MCF 10A (cell line): ENCODE measurements at places on chromosomes 16 and 17. TPM values are rescaled to one million over a fixed set of nuclear protein-coding genes. Genes with fewer than 3 reads are reported as not detected.
A peak's percentile ranks its signal among the peaks of the same experiment; 100 is the strongest.

- peak overlapping the region; percentile 80 for H3K27ac ChIP-seq
- peaks cover 9% of the 10 kb centered on the region for H3K4me1 ChIP-seq
- H3K4me3 ChIP-seq, result no peak overlapping the region
- no peaks in the 10 kb centered on the region for H3K36me3 ChIP-seq
Measured at GRCh38 chr16:48511071-48511540, 98.9 kb downstream of the N4BP1 start.

GRCh38 chr17:68398691-68399637, 58.3 kb downstream of the WIPI1 start:
- H3K4me3 ChIP-seq, result no peak overlapping the region
- H3K36me3 ChIP-seq, result no peaks in the 10 kb centered on the region
- no peak overlapping the region for H3K27ac ChIP-seq

DNA sequence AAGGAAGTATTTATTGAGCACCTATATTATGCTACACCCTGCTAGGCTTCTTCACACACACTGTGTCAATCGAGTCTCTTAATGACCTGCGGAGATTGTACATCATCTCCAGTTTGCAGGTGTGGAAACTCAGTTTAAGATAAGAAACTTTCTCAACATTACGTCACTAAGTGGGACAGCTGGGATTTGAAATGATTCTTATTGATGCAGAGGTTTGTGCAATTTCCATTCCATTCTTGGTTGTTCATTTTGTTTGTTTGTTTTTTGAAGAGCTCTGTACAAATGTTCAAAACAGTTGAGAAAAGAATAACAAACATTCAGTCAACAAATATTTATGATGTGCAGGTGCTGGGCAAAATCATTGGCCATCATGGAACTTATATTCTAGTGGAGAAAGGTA, 84.8 kb downstream of the MAP2K6 start:
- DNase-seq, result no peak
- peaks cover 21% of the 10 kb centered on the region for H3K4me1 ChIP-seq
- no peak overlapping the region for H3K4me3 ChIP-seq
- H3K27ac ChIP-seq, result no peak overlapping the region
- no peaks in the 10 kb centered on the region for H3K36me3 ChIP-seq
- no peaks in the 10 kb centered on the region for H3K27me3 ChIP-seq

DNA sequence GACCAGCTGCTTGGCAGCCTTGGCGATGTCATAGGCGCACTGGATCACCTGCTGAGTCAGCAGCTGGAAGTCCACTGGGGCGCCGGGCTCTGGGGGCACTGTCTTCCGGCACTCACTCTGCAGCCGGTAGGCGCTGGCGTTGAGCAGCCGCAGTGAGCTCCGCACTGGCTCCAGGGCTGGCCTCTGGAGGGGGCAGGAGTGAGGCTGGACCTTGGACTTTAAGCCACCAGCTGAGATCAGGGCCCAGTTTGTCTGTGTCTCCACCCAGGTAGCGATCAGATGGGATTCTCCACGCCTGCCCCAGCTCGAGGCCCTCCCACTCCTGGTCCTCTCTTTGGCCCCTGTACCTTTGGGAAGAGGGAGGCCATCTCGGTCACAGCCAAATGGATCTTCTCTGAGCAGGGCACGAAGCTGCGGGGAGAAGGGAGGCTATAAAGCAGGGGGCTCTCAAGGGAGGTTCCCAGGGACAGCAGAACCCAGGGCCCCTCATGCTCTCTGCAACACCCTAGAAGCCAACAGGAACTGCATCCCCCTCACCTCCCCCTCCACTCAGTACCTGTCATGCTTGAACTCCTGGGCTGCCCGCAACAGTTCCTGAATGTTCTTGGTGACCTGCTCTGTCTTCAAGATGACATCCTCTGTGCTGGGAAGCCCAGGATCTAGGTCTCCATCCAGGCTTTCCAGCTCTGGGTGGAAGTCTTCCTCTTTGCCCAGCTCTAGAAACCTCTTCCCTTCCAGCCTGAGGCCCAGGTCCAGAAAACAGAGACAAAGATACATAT, 6.4 kb downstream of the TP53I13 start:
- no peaks in the 10 kb centered on the region for H3K27me3 ChIP-seq
- peaks cover 18% of the 10 kb centered on the region for H3K4me1 ChIP-seq
- H3K27ac ChIP-seq, result no peak overlapping the region
- H3K36me3 ChIP-seq, result peaks cover 43% of the 10 kb centered on the region
- DNase-seq, result no peak

Gene ICAM2
- 0.34 TPM in 1 of 2 replicates, not detected in the other for total RNA-seq

GRCh38 chr17:12068946-12069345, 48.3 kb downstream of the MAP2K4 start:
- no peaks in the 10 kb centered on the region for H3K4me1 ChIP-seq
- DNase-seq, result no peak
- H3K4me3 ChIP-seq, result no peak overlapping the region

Gene C16orf89
- not detected in 2 replicates for total RNA-seq

- peaks cover 37% of the 10 kb centered on the region for H3K27me3 ChIP-seq
- H3K4me1 ChIP-seq, result no peaks in the 10 kb centered on the region
- no peak overlapping the region for H3K27ac ChIP-seq
- no peak overlapping the region for H3K4me3 ChIP-seq
- DNase-seq, result no peak
Measured at GRCh38 chr16:3080024-3080423, 14.6 kb downstream of the IL32 start.

Gene ALOX12B
- total RNA-seq, result 1.3 TPM in 1 of 2 replicates, not detected in the other

DNA sequence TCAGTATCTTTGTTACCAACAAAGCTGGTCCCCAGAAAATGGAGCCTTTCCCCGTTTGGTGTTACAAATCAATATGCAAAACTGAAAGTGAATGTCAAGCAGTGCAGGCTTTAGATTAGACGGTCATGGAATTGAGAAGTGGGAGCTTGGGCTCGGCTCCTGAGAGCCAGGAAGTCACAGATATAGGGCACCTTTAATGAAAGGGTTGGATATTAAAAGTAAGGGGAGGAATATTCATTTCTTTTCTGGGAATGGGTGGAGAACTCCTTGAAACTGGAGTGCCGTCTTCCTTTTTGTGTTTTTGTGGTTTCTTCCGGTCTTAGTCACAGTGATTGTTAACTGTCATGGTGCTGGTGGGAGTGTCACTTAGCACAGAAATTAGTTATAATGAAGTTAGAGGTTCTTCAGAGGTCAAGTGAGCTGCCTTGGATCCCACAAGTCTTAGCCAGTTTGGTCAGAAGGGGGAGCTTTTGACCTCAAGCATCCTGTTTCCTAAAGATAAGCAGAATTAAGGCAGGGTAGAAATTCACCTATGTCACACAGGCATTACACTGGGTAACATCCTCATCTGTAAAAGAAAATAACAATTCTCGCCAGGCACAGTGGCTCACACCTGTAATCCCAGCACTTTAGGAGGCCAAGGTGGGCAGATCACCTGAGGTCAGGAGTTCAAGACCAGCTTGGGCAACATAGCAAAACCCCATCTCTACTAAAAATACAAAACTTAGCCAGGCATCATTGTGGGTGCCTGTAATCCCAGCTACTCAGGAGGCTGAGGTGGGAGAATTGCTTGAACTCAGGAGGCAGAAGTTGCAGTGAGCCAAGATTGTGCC, 9.6 kb upstream of the EIF1 start:
- peaks cover 6% of the 10 kb centered on the region for H3K36me3 ChIP-seq
- H3K4me1 ChIP-seq, result peaks cover 14% of the 10 kb centered on the region
- H3K27ac ChIP-seq, result peak overlapping the region; percentile 91

Gene MPP3
- total RNA-seq, result 18.7 and 24.5 TPM in 2 replicates

DNA sequence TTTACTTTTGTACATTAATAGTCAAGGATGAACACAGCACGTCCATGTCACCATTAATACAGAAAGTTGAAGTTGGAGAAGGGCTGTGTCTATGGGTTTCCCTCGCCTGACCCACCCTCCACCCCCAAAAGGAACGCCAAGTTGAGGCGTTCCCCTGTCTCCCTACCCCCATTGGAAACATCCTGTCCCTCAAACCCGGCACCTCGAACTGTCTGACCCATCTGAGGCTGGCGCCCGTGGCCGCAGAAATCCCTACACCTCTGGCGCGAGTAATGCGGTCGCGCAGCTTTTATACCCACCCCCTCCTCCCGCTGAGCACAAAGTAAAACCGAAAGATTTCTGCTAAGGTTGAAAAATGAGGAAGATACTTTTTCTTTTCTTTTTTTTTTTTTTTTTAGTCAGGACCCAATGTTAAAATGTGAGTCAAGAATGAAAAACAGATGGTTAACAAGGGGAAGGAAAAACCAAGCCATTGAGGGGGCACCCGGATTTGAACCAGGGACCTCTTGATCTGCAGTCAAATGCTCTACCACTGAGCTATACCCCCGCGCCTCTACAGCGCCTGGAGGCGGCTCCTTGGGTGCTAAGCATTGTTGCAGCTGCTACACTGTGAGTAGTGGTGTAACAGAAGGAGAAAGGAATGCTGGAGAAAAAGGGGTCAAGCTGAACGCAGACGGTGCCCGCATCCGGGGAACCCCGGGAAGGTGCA, 887 bp upstream of the LASP1 start:
- peak overlapping the region; percentile 80 for H3K27ac ChIP-seq
- H3K36me3 ChIP-seq, result peaks cover 31% of the 10 kb centered on the region
- peaks cover 38% of the 10 kb centered on the region for H3K4me1 ChIP-seq
- H3K4me3 ChIP-seq, result peak overlapping the region; percentile 89
